ENCODE measurements at places on chromosomes 7 and 10.

- H3K4me3 ChIP-seq = no peak overlapping the region
- no peak for DNase-seq
- no peaks in the 10 kb centered on the region for H3K36me3 ChIP-seq
- H3K4me1 ChIP-seq = no peaks in the 10 kb centered on the region
- H3K27ac ChIP-seq = no peak overlapping the region
Observed at GRCh38 chr10:131560166-131560565, 248.6 kb upstream of the TCERG1L start.

DNA sequence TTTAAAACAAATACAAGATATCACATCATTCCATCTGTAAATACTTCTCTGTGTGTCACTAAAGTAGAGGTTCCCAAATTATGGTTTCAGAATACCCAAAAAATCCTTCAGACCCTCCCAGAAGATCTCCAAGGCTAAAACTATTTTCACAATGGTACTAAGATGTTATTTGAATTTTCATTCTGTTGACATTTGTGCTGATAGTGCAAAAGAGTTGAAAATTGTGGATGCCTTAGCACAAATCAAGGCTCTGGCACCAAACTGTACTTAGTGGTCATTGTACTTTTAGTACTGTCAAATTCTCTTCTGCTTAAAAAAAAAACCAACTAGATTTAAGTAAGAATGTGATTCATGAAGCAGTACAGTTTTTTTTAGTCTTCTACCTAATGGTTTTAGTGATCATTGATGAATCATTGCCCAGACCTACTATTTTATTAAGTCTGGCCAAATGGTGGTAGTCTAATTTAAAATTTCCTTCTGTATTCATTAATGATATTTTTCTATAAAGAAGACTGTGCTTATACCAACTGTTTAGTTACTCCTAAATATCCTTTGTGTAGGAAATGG lies 50.5 kb downstream of the TPST1 start:
- peaks cover 4% of the 10 kb centered on the region for H3K4me1 ChIP-seq
- H3K27me3 ChIP-seq = peaks cover 2% of the 10 kb centered on the region
- DNase-seq = no peak
- no peaks in the 10 kb centered on the region for H3K36me3 ChIP-seq
- no peak overlapping the region for H3K27ac ChIP-seq

DNA sequence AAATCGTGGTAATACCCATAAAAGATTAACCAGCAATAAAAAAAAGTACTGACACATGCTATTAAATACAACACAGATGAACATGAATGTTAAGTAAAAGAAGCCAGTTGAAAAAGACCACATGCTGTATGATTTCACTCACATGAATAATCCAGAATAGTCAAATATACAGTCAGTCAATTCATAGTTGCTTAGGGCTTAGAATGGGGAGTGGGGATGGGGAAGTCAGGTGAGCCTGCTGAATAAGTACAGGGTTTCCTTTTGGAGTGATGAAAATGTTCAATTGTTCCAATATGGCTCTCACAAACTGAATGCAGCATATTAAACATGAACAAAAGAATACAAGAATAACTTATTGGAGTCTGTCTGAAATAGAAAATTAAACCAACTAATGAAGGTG lies 1.8 kb downstream of the COA1 start:
- H3K4me3 ChIP-seq = peak overlapping the region; percentile 50
- peaks cover 42% of the 10 kb centered on the region for H3K4me1 ChIP-seq
- H3K27me3 ChIP-seq = no peaks in the 10 kb centered on the region
- no peak overlapping the region for H3K27ac ChIP-seq
- H3K36me3 ChIP-seq = peaks cover 7% of the 10 kb centered on the region

DNA sequence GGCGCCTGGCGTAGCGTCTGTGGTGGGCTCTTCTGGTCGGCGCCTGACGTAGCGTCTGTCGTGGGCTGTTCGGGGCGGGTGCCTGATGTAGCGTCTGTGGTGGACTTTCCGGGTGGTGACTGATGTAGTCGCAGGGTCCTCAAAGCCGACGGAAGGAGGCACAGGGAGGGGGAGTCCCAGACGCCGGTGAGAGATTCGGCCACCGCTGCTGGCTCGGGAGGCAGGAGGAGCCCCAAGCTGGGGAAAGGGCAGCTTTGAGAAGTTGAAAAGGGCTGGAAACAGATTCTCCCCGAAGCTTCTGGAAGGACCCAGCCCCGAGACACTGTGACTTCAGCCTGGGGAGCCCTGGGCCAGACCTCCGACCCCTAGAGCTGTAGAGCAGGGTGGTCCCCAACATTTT lies 105.7 kb downstream of the DNAJB6 start:
- DNase-seq = no peak
- H3K27me3 ChIP-seq = peaks cover 2% of the 10 kb centered on the region
- no peaks in the 10 kb centered on the region for H3K36me3 ChIP-seq
- H3K4me1 ChIP-seq = no peaks in the 10 kb centered on the region

- DNase-seq = no peak
- peaks cover under 1% of the 10 kb centered on the region for H3K4me1 ChIP-seq
- H3K27ac ChIP-seq = no peak overlapping the region
- peaks cover 4% of the 10 kb centered on the region for H3K27me3 ChIP-seq
Observed at GRCh38 chr7:128875523-128875948, 12.9 kb downstream of the ATP6V1F start.

DNA sequence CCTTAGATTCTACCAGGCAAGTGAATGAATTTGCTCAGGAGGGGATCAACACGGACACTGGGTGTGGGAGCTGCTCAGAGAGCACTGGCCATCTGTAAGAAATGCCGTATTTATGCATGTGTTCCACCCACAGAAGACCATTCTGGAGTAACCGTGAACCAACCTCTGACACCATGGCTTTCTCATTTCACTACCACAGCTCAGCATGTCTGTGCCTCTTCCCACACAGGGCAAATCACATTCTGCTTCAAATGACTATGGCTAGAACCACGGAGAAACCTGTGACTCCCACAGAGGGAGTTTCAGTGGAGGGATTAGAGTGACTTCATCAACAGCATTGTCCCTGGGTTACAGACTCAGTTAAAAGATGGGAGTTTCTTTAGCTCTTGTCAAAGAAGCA lies 893.4 kb downstream of the XPNPEP1 start:
- no peak overlapping the region for H3K27ac ChIP-seq
- no peak overlapping the region for H3K4me3 ChIP-seq
- no peaks in the 10 kb centered on the region for H3K36me3 ChIP-seq
- no peak for DNase-seq

GRCh38 chr10:127649642-127650041 lies 87.3 kb upstream of the FOXI2 start:
- no peak overlapping the region for H3K27ac ChIP-seq
- no peaks in the 10 kb centered on the region for H3K27me3 ChIP-seq
- DNase-seq = no peak
- no peak overlapping the region for H3K4me3 ChIP-seq
- no peaks in the 10 kb centered on the region for H3K4me1 ChIP-seq

DNA sequence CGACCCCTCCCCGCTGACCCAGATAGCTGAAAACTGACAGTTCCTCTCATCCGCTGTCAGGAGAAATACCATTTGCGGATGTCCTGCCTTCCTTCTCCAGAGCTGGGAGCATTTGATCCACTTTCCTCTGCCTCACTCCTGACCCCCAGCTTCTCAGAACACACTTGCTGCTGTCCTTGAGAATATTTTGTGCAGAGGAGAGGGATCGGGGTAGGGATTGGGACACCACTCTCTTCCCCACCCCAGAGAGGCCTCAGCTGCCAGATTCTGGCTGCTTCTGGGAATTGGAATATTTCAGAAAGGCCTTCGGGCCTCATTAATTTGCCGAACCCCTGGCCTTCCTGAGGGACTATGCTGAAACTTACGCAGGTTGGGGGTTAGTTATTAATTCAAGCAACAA lies 97.0 kb downstream of the C10orf105 start:
- H3K4me3 ChIP-seq = no peak overlapping the region
- H3K4me1 ChIP-seq = peaks cover 6% of the 10 kb centered on the region
- peaks cover 4% of the 10 kb centered on the region for H3K27me3 ChIP-seq
- H3K36me3 ChIP-seq = no peaks in the 10 kb centered on the region
- DNase-seq = no peak

DNA sequence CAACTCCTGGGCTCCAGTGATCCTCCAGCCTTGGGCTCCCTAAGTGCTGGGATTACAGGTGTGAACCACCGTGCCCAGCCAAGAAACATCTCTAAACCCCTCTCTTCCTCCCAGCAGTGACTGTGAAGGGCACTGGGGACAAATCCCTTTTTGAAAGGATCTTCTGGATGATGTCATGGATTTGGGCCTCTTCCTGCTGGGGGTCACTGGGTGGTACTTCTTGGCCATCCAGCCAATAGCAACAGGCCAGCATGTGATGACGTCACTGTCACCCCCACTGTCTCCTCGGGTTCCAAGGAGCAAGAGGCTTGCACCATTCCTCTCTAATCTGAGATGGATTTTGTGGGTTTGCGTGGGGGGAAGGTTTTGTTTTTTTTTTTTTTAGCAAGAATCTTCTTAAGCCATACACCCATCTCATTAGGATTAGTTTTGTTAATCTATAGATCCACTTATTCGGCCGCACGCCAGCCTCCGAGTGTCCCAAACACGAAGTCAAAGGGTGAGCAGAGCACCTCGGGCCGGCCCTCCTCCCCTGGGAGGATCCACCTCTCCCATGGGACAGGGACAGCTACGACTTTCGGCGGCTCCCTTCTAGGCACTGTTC lies 29.4 kb upstream of the TNRC18 start:
- no peak for DNase-seq
- H3K27me3 ChIP-seq = peaks cover 11% of the 10 kb centered on the region

DNA sequence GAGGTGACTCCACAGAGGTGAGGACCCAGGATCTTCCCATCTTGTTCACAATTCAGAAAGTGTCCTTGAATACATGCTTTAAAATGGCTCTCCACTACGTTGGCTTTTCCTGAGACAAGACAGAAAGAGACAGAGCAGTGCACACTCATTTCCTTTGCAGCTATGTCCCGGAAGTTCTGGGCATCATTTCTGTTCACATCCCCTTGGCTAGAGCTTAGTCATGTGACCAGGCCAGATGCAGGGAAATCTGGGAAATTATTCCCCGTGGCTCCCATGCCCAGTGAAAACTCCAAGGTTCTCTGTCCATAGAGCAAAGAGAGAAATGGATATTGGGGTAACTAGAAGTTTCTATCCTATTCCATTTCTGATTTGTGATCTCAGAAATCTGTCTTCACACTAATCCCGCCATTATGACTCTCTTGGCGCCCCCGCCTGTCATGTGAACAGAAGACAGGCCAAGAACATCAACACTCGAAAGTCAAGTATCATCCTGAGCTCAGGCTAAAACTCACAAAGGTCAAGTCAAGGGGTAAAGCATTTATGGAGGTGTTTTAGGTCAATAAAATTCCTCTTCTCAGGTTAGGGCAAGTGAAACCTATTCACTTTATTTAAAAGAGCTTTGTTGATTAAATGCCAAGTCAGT lies 251.4 kb upstream of the HABP2 start:
- H3K4me3 ChIP-seq = no peak overlapping the region
- peaks cover 16% of the 10 kb centered on the region for H3K4me1 ChIP-seq
- no peak for DNase-seq
- no peaks in the 10 kb centered on the region for H3K36me3 ChIP-seq

GRCh38 chr7:142943706-142944268 lies 4.5 kb downstream of the LLCFC1 start:
- no peak overlapping the region for H3K27ac ChIP-seq
- DNase-seq = no peak
- H3K4me1 ChIP-seq = no peaks in the 10 kb centered on the region
- H3K27me3 ChIP-seq = peaks cover 36% of the 10 kb centered on the region

- no peak overlapping the region for H3K4me3 ChIP-seq
- H3K27me3 ChIP-seq = no peaks in the 10 kb centered on the region
- H3K36me3 ChIP-seq = no peaks in the 10 kb centered on the region
- no peak overlapping the region for H3K27ac ChIP-seq
- no peaks in the 10 kb centered on the region for H3K4me1 ChIP-seq
Observed at GRCh38 chr10:106947643-106948042, 216.9 kb downstream of the SORCS1 start.

- no peak overlapping the region for H3K27ac ChIP-seq
- no peaks in the 10 kb centered on the region for H3K36me3 ChIP-seq
Observed at GRCh38 chr10:102465466-102465865, 14.1 kb upstream of the C10orf95 start.
